ENCODE measurements at places on chromosomes 5 and 9. TPM values are rescaled to one million over a fixed set of nuclear protein-coding genes. Genes with fewer than 3 reads are reported as not detected.

BDP1 gene
- 7.6 TPM for total RNA-seq

DNA sequence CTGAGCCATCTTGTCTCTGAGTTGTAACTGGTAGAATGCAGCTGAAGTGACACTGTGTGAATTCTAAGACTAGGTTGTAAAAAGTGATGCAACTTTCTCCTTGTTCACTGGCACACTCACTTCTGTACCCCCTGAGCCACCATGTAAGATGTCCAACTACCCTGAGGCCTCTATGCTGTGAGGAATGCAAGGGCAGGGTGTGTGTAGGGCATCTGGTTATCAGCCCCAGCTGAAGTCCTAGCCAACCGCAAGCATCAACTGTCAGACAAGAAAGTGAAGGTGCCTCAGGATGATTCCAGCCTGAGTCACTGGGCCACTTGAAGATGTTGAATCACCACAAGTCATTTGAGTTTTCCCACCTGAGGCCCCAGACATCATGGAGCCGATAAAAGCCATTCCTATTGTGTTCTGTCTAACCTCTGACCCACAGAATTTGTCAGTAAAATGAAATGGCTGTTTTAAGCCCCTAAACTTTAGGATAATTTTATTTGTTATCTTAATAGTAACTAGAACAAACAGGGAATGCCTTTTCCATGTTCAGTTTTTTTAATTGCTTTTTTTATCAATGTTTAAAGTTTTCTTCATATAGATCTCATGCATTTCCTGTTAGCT, 18.7 kb upstream of the RHOBTB3 start:
- no peaks in the 10 kb centered on the region for H3K27me3 ChIP-seq
- no peak overlapping the region for H3K4me3 ChIP-seq
- no peaks in the 10 kb centered on the region for H3K36me3 ChIP-seq
- peaks cover 6% of the 10 kb centered on the region for H3K4me1 ChIP-seq

GRCh38 chr5:158780656-158781237, 319.0 kb downstream of the EBF1 start:
- H3K36me3 ChIP-seq: no peaks in the 10 kb centered on the region
- no peak for DNase-seq
- no peak overlapping the region for H3K4me3 ChIP-seq
- no peak overlapping the region for H3K27ac ChIP-seq
- H3K4me1 ChIP-seq: no peaks in the 10 kb centered on the region

PHF2 gene
- 13.2 TPM for total RNA-seq

GRCh38 chr5:115194676-115195075, 25.0 kb upstream of the TRIM36 start:
- H3K27ac ChIP-seq: no peak overlapping the region
- no peaks in the 10 kb centered on the region for H3K36me3 ChIP-seq
- H3K4me1 ChIP-seq: peaks cover 16% of the 10 kb centered on the region
- no peak overlapping the region for H3K4me3 ChIP-seq
- H3K27me3 ChIP-seq: no peaks in the 10 kb centered on the region

LCN12 gene
- total RNA-seq: 3.6 TPM

SPATA9 gene
- total RNA-seq: 0.51 TPM

C1QTNF3 gene
- 3.0 TPM for total RNA-seq

PITX1 gene
- not detected for total RNA-seq

PDE6A gene
- not detected for total RNA-seq

DNA sequence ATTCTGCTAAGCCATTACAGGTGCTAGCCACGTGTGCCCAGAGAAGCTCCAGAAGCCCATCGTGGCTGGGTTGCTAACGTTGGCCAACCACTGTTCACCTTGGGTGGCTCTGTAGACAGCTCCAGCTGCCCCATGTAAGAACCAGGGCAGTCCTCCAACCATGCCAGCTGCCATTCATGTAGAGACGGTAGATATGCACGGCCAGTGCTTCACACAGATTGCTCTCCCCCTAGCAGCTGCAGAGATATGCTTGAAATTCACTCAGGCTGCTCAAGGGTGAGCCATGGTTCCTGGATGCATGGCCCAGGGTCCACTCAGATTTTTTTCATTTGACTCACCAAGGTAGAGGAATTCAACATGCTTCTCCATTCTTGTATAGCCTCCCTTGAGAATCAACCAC, 31.0 kb downstream of the GADD45G start:
- H3K27ac ChIP-seq: no peak overlapping the region
- no peaks in the 10 kb centered on the region for H3K27me3 ChIP-seq
- no peaks in the 10 kb centered on the region for H3K36me3 ChIP-seq
- no peak for DNase-seq
- H3K4me1 ChIP-seq: peaks cover 25% of the 10 kb centered on the region

DBH gene
- not detected for total RNA-seq

GRCh38 chr9:125835655-125836054, 88.5 kb downstream of the PBX3 start:
- no peaks in the 10 kb centered on the region for H3K36me3 ChIP-seq
- H3K27me3 ChIP-seq: no peaks in the 10 kb centered on the region
- H3K27ac ChIP-seq: no peak overlapping the region
- no peak overlapping the region for H3K4me3 ChIP-seq
- no peaks in the 10 kb centered on the region for H3K4me1 ChIP-seq

LCN6 gene
- total RNA-seq: 3.2 TPM

GRCh38 chr5:178667688-178668087, 40.8 kb upstream of the CLK4 start:
- no peak overlapping the region for H3K4me3 ChIP-seq
- H3K36me3 ChIP-seq: no peaks in the 10 kb centered on the region
- no peaks in the 10 kb centered on the region for H3K27me3 ChIP-seq

GRCh38 chr5:83353231-83353630, 118.3 kb upstream of the VCAN start:
- DNase-seq: no peak
- H3K4me1 ChIP-seq: no peaks in the 10 kb centered on the region
- no peaks in the 10 kb centered on the region for H3K27me3 ChIP-seq
- H3K4me3 ChIP-seq: no peak overlapping the region
- H3K36me3 ChIP-seq: no peaks in the 10 kb centered on the region

- H3K27me3 ChIP-seq: no peaks in the 10 kb centered on the region
- H3K36me3 ChIP-seq: no peaks in the 10 kb centered on the region
- DNase-seq: no peak
- no peaks in the 10 kb centered on the region for H3K4me1 ChIP-seq
- no peak overlapping the region for H3K4me3 ChIP-seq
These were observed 11.3 kb downstream of the C9 start for GRCh38 chr5:39352951-39353350.

DNA sequence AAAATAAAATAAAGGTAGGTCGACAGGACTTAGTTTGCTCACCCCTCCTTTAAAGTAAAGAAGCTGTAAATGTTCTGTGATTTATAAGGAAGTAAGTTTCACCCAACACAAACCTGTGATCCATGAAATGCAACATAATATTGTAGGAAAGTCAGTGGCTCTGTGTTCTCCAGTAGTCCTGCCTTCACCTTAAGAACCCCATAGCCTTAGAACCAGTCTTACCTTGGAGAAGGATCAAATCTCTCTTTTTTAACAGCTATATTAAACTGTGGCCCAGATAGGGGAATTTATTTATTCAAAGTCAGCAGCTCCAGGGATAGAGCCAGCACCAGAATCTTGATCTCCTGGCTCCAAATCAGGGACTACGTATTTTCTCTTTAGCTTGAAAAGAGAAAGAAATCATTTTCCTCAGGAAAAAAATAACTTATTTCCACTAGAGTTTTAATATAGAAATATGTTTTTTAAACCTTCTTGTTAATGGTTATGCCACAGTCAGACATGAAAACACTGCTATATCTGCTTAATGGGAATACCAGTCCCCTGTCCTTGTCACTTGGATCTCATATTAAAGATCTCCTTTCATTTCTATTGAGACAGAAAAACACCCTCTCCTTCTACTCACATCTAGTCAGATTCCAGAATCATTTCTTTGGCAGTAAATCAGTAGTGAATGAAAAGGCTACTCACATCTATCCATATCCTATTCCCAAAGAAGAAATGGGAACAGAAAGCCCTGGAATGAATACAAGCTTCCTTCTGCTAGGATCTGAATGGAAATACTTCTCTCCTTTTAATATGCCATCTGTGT, 269.2 kb upstream of the TNC start:
- no peak overlapping the region for H3K27ac ChIP-seq
- H3K4me3 ChIP-seq: no peak overlapping the region
- H3K4me1 ChIP-seq: no peaks in the 10 kb centered on the region
- no peaks in the 10 kb centered on the region for H3K27me3 ChIP-seq
- H3K36me3 ChIP-seq: no peaks in the 10 kb centered on the region

SLC6A19 gene
- 0.24 TPM for total RNA-seq

ORM1 gene
- total RNA-seq: not detected

- H3K27me3 ChIP-seq: no peaks in the 10 kb centered on the region
- no peak overlapping the region for H3K27ac ChIP-seq
- no peak for DNase-seq
- no peak overlapping the region for H3K4me3 ChIP-seq
- H3K36me3 ChIP-seq: no peaks in the 10 kb centered on the region
These were observed 145.9 kb upstream of the TBC1D2 start for GRCh38 chr9:98401140-98402018.

DNA sequence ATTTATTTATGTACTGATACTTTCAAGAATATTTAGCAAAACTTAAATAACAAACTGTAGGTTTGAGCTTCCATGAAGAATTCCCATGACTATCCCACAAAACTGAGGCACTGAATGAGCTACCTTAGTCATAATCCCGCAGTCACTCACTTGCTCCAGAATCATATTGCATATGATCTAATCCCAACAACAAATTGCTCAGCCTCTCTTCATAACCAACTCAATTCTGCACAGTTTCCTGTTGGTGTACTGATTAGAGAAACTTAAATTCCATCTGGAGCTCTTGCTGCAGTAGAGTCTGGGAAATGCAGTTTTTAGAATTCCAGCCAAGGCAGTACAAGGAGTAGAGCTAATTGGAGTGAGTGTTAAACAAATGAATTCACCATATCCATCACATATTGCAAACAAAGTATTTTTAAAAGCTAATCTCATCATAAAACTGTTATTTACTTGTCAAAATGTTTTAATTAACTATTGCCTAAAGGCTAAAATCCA, 35.7 kb upstream of the CDH18 start:
- H3K4me3 ChIP-seq: no peak overlapping the region
- H3K27ac ChIP-seq: no peak overlapping the region
- H3K27me3 ChIP-seq: no peaks in the 10 kb centered on the region
- H3K36me3 ChIP-seq: no peaks in the 10 kb centered on the region
- no peaks in the 10 kb centered on the region for H3K4me1 ChIP-seq

DNA sequence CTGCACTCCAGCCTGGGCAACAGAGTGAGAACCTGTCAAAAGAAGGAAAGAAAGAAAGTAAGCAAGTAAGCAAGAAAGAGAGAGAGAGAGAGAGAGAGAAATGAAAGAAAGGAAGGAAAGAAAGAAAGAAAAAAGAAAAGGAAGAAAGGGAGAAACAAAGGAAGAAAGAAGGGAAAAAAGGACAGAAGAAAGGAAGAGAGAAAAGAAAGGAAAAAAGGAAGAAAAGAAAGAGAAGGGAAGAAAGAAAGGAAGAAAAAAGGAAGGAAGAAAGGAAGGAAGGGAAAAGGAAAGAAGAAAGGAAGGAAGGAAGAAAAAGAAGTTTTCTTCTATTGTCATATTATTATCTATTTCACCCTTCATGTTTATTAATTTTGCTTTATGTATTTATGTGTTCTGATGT, 251.1 kb upstream of the CD180 start:
- DNase-seq: no peak
- H3K4me3 ChIP-seq: no peak overlapping the region

DNA sequence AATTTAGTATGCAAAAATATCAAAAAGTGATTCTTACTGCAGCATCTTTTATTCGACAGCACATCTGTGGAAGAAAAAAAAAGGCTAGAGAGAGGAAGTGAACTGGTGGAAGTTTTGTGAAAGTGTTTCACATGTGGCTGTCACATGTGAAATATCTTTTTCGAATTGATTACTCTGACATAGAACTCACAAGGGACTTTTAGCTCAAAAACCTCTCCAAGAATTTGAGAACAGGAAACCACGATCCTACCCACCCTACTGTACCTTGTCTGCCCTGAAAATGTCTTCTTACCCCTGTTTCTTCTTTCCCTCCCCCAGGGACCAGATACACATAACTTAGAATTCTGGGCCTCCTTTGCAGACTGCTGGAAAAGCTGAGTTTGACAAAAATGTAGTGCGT, 106.5 kb upstream of the PRRC1 start:
- no peak overlapping the region for H3K4me3 ChIP-seq
- no peak for DNase-seq
- H3K27ac ChIP-seq: no peak overlapping the region
- H3K4me1 ChIP-seq: no peaks in the 10 kb centered on the region
- H3K27me3 ChIP-seq: no peaks in the 10 kb centered on the region

CDH6 gene
- 1.0 TPM for total RNA-seq

AKNA gene
- total RNA-seq: 18.0 TPM

- H3K27me3 ChIP-seq: no peaks in the 10 kb centered on the region
- H3K27ac ChIP-seq: no peak overlapping the region
- no peaks in the 10 kb centered on the region for H3K4me1 ChIP-seq
- no peak overlapping the region for H3K4me3 ChIP-seq
- no peak for DNase-seq
These were observed 48.2 kb downstream of the IL31RA start for GRCh38 chr5:55899344-55899743.

Data from pancreas (tissue), 10 donors.